ENCODE measurements at places on chromosomes 6 and 20.

DNA sequence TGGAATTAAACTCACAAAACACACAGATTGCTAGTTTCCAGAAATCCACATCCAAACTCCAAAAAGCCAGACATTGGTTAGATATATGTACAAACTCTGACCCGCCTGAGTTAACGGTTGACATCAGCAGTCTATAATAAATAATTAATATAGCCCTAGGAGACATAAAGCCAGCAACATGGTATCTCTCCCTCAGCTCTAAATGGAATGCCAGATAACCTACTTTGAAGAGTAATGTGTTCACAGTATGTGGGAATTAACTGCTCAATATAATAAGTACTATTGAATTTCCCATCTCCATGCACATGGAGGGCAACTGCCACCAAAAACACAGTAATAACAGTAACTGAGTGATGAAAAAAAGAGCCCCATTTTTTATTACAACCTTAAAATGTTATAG lies 383.2 kb downstream of the CD83 start:
- no peak for DNase-seq

DNA sequence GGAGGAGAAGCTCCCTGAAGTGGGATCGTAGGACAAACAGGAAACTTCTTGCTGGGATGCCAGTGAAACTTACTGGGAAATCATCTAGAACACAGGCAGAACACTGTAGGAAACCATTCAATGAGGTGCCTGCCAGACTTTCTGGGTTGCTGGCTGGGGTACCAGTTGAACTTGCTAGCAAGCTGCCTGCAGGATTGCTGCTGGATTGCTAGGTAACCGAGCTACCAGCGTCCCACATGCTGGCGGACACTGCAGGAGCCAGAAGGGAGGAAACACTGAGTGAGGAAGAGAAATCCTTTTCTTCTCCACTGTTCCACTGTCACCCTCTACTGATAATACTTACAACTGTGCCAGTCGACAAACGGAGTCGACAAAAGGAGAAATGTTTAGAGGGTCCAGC lies 91.3 kb upstream of the SLC35B3 start:
- DNase-seq, result no peak

GRCh38 chr6:71333697-71334096 lies 45.1 kb downstream of the OGFRL1 start:
- DNase-seq, result no peak

DNA sequence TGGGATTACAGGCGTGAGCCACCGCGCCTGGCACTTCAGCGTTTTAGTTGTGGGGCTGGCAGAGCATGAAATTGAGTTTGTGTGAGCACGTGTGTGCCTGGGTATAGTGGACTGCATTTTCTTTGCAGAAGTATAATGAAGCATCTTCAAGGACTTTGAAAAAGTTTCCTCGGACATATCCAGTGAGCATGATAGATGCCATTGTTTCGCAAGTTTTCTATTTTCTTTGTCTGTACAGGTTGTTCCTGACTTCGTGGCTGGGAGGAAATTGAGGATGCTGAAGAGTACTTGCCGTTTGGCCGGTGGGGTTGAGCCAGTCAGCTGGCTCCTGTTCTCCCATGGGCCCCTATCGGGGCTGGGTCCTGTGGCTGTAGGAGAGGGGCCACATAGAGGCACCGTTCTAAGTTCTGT lies 55.9 kb downstream of the RREB1 start:
- DNase-seq, result no peak

DNA sequence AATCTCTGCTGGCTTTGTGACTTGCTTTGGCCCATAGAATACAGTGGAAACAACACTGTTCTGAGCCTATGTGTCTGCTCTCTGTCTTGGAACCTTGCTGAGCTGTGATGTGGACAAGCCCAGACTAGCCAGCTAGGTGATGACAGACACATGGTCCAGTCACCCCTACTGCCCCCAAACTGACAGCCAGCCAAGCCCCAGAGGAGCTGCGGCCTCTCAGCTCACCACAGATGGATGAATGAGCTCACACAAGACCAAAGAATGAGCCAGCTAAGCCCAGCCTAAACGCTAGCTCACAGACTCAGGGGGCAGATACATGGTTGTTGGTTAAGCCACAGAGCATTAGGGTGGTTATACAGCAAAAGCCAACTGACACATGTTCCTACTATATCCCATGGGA lies 4.1 kb downstream of the AARS2 start:
- no peak for DNase-seq

DNA sequence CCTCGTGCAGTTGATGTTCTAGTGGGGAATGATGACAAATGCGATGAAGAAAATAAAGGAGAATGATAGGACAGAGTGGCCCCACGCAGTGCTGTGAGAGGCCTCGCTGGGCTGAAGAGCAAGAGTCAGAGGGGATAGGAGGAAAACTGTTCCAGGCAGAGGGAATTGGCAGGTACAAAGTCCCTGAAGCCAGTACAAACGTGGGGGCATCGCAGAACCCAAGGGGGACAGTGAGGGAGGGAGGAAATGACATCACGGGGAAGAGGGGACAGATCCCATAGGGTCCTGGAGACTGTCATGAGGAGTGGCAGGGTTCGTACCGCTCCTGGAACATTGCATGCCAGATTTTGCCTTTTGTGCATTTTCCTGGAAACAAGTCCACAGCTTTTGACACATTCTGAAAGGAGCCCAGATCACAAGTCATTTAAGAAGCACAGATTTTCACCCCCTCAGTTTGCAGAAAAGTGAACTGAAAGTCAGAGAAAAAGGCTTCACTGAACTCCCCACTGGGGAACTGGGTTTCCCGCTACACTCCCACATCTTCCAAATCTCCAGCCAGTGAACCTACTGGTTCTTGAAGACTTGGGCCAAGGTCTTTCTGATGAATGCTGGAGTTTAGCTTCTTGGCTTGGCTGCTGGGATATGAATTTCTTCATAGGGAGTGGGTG lies 77.0 kb downstream of the SULF2 start:
- no peak for DNase-seq

DNA sequence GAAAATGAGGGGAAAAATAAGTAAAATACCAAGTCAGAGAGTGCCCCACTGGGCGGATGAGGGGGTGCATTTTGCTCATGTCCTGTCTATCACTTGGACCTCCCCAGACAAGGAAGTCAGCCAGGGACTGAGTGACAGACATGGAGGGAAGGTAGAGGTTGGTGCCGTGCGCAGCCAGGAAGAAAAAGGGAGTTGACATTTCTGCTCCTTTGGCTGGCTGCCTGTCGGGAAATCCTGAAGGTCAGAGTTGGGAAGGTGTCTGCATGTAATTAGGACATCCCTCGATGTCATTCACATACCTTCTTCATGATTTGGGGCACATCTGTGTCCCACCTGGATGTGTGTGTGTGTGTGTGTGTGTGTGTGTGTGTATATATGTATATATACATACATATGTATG lies 8.9 kb downstream of the GUCA1A start:
- no peak for DNase-seq

GRCh38 chr20:4550740-4551139 lies 171.0 kb upstream of the PRND start:
- DNase-seq, result no peak

GRCh38 chr6:125323376-125323775 lies 21.6 kb upstream of the HDDC2 start:
- DNase-seq, result no peak

DNA sequence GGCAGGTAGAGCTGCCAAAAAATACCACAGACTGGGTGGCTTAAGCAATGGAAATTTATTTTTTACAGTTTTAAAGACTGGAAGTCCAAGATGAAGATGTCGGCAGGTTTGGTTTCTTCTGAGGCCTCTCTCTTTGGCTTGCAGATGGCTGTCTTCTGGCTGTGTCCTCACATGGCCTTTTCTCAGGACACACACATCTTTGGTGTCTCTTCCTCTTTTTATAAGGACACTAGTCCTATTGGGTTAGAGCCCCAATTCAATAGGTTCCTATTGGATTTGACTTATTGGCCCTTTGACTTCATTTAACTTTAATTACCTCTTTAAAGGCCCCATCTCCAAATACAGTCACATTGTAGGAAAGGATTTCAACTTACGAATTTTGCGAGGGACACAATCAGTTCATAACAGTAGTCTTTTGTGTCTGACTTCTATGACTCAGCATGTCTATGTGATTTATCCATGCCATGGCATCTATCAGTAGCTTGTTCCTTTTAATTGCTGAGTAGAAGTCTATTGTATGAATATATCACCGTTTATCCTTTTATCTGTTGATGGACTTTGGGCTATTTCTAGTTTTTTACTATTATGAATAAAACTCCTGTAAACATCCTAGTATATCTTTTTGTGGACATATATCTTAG lies 11.0 kb upstream of the TCP11 start:
- no peak for DNase-seq

DNA sequence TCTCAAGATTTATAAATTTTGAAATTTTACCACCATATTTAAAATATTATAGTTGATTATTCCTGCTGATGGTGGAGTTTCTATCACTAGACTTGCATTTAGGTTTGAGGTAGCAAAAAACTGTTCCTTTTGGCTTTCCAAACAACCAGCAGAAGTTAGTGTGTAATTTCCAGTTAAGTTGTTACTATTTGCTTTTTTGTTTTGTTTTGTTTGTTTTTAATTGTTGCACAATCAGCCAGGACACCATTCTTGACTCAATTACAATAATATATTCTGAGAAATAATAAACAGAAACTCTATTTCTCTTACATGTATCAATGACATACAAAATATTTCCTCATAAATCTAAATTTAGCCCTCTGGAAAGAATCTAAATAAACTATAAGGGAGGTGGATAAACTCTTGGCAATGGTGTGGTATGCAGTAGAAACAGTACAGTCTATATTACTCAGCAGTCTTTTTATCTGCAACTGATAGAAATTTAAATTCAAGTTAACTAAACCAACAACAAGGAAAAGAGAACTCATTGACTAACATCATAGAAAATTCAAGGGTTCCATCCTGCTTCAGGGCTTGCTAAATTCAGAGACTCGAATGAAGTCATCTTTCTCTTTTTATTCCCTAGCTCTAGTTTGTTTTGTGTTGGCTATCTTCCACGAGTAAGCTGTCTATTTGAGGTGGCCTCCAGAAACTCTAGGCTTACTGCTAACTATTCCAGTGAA lies 19.4 kb upstream of the COL19A1 start:
- DNase-seq, result no peak

DNA sequence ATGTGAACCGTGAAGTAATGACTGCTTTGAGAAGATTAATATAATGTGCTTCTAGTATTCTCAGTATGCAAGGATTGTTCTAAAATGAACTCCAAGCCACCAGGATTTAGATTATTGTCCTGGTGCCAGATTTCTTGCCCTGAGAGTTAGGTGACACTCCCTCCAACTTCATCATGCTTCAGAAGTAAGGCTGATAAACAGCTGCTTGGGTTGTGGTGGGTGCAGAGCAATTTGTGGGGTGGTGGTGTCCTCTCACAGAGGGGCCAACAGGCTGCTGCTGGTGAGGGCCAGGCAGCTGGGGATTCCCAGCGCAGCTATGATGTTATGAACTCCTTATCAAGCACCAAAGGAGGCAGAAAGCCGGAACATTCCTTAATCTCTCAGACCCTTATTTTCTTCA lies 114.6 kb downstream of the MCHR2 start:
- no peak for DNase-seq

DNA sequence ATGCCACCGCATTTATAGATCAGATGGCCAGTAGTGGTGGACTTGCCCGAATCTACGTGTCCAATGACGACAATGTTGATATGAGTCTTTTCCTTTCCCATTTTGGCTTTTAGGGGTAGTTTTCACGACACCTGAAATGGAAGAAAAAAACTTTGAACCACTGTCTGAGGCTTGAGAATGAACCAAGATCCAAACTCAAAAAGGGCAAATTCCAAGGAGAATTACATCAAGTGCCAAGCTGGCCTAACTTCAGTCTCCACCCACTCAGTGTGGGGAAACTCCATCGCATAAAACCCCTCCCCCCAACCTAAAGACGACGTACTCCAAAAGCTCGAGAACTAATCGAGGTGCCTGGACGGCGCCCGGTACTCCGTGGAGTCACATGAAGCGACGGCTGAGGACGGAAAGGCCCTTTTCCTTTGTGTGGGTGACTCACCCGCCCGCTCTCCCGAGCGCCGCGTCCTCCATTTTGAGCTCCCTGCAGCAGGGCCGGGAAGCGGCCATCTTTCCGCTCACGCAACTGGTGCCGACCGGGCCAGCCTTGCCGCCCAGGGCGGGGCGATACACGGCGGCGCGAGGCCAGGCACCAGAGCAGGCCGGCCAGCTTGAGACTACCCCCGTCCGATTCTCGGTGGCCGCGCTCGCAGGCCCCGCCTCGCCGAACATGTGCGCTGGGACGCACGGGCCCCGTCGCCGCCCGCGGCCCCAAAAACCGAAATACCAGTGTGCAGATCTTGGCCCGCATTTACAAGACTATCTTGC lies 725 bp downstream of the EEF1A1 start:
- DNase-seq, result peak; percentile 50

- DNase-seq, result no peak
Observed at GRCh38 chr6:140230282-140230681, 855.8 kb upstream of the CITED2 start.

- DNase-seq, result no peak
Observed at GRCh38 chr6:46048646-46049297, 33.1 kb upstream of the CLIC5 start.

DNA sequence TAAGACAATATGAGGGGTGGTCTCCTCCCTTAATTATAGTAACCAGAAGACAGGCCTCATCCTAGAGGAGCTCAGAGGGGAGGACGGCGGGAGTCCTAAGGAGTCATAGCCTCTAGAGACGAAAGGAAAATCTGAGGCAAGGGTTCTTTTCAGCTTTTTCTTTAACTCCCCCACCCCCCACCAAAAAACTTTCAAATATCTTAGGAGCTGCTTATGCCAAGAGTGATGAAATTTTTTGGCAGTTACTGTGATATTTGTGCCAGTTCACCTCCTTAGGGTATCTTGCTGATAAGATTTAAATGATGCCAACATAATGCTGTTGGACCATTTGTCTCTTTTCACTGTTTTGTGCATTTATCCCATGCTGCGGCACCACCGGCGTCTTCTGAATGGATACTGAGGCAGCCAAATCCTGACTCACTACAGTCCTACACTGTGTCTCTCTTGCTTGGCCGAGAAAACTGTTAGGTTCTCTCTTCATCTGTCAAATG lies 44.5 kb upstream of the DSE start:
- no peak for DNase-seq

DNA sequence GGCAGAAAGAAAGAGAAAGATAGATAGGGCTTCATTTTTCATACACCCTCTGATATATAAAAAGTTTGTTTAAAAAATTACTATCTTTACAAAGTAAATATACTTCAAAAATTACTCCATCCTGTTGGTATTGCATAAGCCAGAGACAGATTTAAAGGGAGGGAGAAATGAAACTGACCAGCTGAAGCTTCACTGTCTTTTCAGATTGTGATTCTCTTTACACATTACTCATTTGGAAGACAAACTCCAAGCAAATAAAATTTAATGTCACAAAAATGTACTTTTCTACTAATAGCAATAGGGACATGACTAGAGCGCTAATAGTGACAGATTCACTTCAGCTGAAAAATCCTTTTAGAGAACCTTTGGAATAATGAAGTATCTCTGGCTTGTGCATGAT lies 38.6 kb upstream of the MARCKS start:
- DNase-seq, result no peak

- no peak for DNase-seq
Observed at GRCh38 chr6:21582651-21583050, 10.9 kb upstream of the SOX4 start.

GRCh38 chr6:159729598-159730331 lies 2.5 kb downstream of the WTAP start:
- no peak for DNase-seq

GRCh38 chr6:26500102-26500501 lies at the start of gene BTN1A1:
Gene BTN1A1, plus strand, starts transcription at chr6:26500303. Its CDS starts 984 bp downstream, at chr6:26501287.
- no peak for DNase-seq
